ENCODE measurements at places on chromosomes 1 and 21.

- DNase-seq, result no peak
Observed at GRCh38 chr1:65423884-65424572, 3.6 kb downstream of the LEPR start.

- no peak for DNase-seq
Observed at GRCh38 chr1:21955501-21956281, 18.6 kb upstream of the HSPG2 start.

DNA sequence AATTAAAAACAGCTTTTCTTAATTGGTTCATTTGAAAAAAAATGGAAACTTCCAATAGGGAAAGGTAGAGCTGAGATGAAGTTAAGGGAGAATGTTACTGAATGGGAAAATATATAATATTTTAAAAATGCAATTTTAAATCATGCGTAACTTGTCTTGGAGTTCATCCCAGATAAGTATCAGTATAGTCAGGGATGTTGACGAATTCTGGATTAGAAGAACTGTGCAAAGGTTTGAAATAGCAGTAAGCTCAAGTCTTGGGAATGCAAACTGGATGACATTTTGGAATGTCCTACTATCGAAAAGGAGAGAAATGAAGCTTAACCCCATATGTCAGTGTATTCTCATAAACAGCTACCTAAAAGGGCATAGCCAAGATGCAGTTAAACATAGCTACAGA is 4.0 kb upstream of the ST6GALNAC3 start:
- no peak for DNase-seq

- no peak for DNase-seq
Observed at GRCh38 chr21:41511858-41512257, 3.9 kb upstream of the TMPRSS2 start.

GRCh38 chr1:154970631-154971340 is at the start of gene SHC1:
TSS of gene SHC1 (minus strand) at chr1:154970747. CDS start at chr1:154970526, 221 bp downstream.
- peak; percentile 97 for DNase-seq

DNA sequence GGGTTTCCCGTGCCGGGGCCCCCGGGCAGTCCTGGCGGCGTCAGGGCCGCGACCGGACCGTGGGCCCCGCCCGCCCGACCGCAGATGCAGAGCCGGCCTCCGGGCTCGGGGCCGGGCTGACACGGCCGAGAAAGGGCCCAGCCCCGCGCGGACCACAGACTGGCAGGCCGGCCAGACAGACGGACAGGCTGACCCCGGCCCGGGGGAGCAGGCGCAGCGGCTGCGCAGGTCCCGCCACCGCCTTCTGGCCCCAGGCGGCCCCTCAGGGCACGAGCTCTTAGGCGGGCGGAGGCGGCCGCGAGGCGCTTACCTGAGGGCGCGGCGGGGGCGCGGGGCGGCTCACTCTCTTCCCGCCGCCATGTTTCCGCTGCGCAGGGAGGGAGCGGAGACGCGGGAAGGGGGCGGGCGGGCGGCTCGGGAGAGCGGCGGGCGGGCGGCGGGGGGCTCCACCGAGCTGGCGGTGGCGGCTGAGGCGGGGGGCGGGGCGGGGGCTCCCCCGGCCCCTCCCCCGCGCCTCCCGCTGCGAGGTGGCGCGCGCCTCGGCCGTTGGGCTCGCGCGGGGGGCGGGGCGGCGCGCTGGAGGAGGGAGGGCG is at the start of gene SCMH1:
SCMH1 (minus strand) TSS at position 558 of the 593 bp plus-strand sequence. CDS start 56,173 bp downstream, outside the sequence.
- no peak for DNase-seq

DNA sequence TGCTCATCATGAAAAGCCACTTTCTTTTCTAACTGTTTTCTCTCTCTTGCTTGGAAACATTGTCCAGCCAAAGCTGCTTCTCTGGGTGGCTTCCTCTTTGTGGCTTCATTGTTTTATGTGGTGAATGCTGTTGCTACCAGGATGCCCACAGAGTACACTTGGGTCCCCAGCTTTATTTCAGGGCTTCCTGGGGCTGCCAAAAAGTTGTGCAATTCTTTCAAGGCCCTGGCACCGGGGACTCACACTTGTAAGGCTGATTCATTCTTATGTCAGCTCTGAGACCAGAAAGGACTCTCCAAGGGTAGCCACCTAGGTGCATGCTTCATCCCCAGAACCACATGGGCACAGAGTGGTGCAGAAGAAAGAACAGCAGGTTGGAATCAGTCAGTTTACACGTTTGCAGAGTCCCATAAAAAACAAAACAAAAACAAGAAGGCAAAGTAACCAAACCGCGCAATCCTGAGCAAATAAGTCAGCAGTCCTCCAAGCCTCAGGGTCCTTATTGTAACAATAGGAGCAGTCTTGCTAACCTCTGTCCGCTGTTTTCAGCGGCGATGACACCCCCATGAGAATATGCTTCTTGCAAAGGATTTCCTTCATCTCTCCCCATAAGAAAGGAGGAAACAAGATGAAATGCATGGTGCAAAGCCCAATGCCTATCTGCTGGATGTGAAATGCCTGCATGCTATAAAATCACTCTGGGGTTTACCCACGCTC is 89.9 kb upstream of the SSX2IP start:
- DNase-seq, result no peak

GRCh38 chr1:31434101-31434871 is 21.3 kb downstream of the SERINC2 start:
- DNase-seq, result peak; percentile 40

- no peak for DNase-seq
Observed at GRCh38 chr1:68149110-68149798, 83.1 kb downstream of the WLS start.

GRCh38 chr1:80392529-80392928 is 1386.0 kb upstream of the ADGRL4 start:
- no peak for DNase-seq

DNA sequence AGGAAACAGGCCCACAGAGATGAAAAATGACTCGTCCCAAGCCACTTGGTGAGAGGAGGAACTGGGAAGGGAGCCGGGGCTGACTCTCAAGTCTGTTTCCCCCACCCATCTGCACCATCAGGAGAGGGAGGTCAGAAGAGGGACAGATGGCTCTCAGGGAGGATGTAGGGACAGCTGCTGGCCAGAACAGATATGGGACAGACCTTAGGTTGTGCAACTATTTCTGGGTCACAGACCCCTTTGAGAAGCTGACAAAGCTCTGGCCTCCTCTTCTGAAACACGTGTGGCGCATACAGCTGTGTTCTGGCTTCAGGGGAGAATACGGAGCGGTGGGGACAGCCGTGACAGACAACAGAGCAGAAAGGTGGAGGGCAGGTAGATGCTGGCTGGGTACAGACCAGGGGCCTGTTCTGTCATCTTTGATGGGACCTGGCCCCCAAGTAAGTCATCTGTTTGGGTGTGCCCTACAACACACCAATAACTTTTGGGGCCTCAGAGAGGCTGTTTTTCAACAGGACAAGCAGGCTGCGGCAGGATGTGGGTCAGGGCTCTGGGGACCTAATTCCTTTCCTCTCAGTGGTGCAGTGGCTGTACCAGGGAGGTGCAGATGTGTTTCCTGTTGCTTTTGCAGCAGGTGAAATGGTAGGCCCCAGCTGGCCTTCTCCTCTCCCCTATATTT is 7.3 kb downstream of the SH3BGRL3 start:
- no peak for DNase-seq

DNA sequence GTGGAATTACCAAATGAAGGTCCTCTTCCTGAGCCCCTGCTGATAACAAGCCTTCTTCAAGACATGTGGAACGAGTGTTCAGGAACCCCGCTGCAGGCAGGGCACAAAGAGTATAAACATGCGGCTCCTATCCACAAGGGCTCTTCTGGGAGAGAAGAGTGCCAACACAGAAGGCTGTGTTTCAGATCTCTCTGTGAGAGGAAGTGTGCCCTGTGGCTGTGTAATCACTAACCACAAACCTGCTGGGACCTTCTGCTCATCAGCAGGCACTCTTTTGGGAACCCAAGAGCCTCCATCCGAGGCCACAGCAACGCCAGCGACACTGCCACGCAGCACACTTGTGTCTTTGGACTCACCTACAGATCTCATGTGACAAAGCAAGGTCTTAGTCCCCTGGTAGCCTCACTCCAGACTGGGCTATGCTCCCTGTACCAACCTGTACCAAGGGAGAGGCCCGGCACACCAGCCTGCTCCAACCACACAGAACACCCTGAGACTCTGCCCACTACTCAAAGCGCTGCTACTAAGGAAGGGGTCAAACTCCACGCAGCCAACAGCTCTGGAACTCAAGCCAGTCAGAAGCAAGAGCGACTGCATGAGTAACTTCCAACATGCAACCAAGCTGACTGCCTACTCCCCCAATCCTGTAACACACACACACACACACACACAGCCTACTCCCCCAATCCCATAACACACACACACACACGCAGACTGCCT is 7.8 kb downstream of the PTTG1IP start:
- no peak for DNase-seq

- DNase-seq, result no peak
Observed at GRCh38 chr1:90134175-90134955, 139.5 kb downstream of the ZNF326 start.

DNA sequence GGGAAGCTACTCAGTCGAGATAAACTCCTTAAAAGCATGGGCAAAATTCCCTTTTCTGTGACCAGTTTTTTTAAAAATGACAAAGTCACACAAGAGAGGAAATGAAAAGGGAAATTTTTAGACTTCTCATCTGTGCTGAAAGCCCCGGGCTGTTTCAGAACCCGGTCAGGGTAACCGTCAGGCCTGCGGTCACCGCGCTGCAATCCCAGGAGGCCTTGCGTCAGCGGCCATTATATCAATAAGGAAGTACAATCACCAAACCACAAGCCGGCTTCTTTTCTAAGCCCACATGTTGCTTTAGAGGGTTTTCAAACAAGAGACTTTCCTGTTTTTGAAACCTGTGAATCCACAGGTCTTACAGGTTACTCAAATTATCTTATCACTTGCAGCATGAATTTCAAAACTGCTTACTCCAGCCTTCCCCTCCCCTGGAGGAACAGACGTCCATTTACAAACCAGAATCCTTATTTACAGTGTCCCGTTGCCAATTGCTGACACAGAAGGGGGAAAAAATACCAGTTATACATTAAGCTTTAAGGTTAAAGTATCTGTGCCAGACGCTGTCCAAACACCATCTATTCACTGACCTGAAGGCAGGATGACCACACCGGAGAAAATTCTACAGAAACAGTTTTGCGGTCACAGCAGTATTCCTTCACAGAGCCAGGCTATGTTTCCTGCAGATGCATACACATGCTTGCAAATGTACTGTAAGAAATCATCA is 165.3 kb downstream of the TOMM20 start:
- DNase-seq, result peak; percentile 88

DNA sequence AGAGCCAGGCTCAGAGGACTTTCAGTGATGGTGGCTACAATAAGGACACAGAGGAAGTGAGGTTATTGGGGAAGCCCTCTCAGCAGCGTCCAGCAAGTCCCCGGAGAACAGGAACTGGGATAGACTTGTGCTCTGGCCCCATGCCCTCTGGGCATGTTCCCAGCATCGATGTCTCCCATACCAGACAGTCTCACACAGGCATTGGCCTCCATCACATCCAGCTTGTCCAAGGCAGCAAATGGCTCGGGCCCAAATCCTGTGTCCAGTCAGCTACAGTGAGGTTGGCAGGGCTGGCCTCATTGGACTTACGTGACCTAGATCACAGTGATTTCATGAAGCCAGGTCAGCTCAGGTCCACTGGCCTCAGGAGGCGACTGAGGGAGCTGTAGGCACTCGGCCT is 19.6 kb upstream of the TMEM54 start:
- DNase-seq, result no peak

- peak; percentile 82 for DNase-seq
Observed at GRCh38 chr21:46459356-46460112, 843 bp downstream of the DIP2A start.

- DNase-seq, result no peak
Observed at GRCh38 chr1:100147875-100148274, 14.9 kb downstream of the TRMT13 start.

GRCh38 chr1:46458190-46458589 is 31.4 kb upstream of the DMBX1 start:
- DNase-seq, result no peak

GRCh38 chr1:187234706-187235105 is 406.0 kb downstream of the PLA2G4A start:
- DNase-seq, result no peak

- no peak for DNase-seq
Observed at GRCh38 chr1:62377043-62377562, 57.9 kb upstream of the KANK4 start.

DNA sequence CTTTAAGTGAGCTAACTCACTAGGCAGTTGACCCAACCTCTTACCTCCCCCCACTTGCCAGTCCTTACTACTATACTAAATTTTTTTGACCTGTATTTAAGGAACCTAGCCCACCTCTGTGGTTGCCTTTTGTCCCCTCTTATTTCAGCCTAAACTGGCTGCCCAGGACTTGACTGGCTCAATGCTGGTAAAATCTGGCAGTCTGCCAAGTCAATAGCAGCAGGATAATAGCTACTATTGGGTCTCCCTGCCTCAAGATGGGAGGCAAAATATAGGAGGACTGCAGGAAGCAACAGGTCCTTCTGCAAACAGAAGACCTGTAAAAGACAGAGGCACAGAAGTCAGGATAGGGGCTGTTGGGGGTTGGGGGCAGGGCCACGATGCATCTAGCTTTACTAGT is 144.2 kb upstream of the POGK start:
- no peak for DNase-seq

- no peak for DNase-seq
Observed at GRCh38 chr1:146035048-146035423, 13.5 kb upstream of the HJV start.

DNA sequence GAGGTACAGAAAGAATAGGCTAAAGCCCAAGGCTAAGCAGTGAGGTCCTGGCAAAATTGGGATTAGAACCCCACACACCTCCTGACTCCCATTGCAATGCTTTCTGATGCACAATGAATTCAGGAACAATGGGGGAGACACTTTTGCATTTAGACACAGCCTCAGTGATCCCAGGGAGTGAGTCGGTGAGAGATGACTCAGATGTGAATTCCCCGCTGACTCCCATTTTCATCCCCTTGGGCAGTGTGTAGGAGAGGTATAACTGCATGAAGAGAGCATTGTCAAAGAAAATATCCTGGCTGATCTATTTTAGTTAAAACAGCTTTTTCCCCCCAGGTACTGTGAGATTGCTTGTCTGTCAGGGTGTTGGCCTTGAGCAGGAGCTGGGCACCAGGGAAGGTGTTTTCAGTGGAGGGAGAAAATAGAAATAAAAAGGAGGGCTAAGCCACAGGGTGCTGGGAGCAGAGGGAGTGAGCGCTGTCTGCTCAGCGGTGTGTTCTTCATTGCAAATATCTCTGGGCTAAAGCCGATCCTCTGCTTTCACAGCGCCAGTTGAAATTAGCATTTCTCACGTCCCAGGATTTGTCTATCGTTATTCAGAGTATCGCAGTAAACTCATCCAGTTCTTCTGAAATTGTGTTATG is 247.7 kb upstream of the PTBP2 start:
- DNase-seq, result no peak

All from suprapubic skin (tissue), 4 donors.